ENCODE measurements at places on chromosomes 2 and 18. TPM values are rescaled to one million over a fixed set of nuclear protein-coding genes. Genes with fewer than 3 reads are reported as not detected.

- peak; percentile 4 for DNase-seq
- H3K36me3 ChIP-seq: no peaks in the 10 kb centered on the region
- no peak overlapping the region for H3K4me3 ChIP-seq
- peaks cover 3% of the 10 kb centered on the region for H3K27me3 ChIP-seq
- H3K27ac ChIP-seq: no peak overlapping the region
- no peaks in the 10 kb centered on the region for H3K4me1 ChIP-seq
These were observed 633.2 kb upstream of the PKDCC start for GRCh38 chr2:41414486-41415230.

DNA sequence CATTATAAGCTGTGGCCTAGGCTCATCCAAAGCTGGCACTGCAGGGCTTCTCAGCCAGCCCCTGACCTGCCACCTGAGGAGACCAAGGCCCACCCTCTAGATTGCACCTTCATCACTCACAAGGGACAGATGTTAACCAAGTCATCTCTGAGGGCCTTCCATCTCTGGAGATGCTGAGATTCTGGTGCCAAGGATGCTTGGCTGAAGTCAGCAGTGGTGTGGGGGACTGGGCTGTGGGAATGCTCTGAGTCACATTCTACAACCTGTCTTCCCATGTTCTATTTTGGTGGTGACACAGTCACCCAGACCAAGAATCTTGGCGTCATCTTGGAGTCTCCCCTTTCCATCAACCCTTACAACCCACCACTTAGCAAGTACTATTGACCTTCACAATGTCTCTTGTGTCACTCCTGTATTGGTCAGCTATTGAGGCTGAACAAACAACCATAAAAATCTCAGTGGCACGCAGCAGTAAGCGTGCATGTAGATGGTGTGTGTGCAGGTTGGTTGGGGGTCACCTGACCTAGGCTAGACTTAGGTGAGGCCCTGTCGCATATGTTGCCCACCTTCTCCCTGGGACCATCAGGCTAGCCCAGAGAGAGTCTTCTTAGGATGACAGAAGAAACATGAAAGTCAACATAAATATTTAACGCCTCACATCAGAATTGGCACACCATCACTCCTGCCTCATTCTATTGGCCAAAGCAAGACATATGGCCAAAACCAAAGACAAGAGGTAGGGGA lies 135.0 kb downstream of the SMAD7 start:
- no peaks in the 10 kb centered on the region for H3K36me3 ChIP-seq
- no peak overlapping the region for H3K4me3 ChIP-seq
- H3K27me3 ChIP-seq: no peaks in the 10 kb centered on the region
- H3K27ac ChIP-seq: no peak overlapping the region
- no peak for DNase-seq

- DNase-seq: no peak
- no peak overlapping the region for H3K4me3 ChIP-seq
- no peaks in the 10 kb centered on the region for H3K36me3 ChIP-seq
- H3K4me1 ChIP-seq: no peaks in the 10 kb centered on the region
- no peaks in the 10 kb centered on the region for H3K27me3 ChIP-seq
- H3K27ac ChIP-seq: no peak overlapping the region
These were observed 334.1 kb upstream of the RAB6C start for GRCh38 chr2:129645335-129645734.

DNA sequence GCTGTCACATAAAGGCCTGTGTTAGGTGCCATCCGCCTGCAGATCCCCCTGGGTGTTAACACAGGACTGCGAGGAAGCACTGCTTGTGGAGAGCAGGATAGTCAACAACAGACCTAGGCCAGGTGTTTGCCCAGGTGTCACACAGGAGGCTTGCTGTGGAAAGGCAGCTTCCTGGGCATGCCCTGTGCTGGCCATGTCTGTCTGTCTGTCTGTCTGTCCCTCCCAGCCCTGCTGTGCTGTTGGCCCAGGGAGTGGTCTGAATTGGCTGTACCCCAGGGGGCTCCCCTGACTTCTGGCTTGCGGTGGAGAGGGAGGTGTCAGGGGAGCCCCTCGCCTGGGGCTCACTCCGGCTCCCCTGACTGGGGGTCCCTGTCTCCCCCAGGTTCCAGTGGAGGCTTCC lies 53.2 kb downstream of the SH3BP4 start:
- no peak for DNase-seq
- no peak overlapping the region for H3K27ac ChIP-seq
- H3K27me3 ChIP-seq: no peaks in the 10 kb centered on the region
- no peaks in the 10 kb centered on the region for H3K4me1 ChIP-seq

GRCh38 chr2:148044322-148044721 lies 23.4 kb downstream of the MBD5 start:
- H3K4me1 ChIP-seq: peaks cover 20% of the 10 kb centered on the region
- no peaks in the 10 kb centered on the region for H3K36me3 ChIP-seq
- H3K4me3 ChIP-seq: no peak overlapping the region
- DNase-seq: no peak
- no peak overlapping the region for H3K27ac ChIP-seq

DNA sequence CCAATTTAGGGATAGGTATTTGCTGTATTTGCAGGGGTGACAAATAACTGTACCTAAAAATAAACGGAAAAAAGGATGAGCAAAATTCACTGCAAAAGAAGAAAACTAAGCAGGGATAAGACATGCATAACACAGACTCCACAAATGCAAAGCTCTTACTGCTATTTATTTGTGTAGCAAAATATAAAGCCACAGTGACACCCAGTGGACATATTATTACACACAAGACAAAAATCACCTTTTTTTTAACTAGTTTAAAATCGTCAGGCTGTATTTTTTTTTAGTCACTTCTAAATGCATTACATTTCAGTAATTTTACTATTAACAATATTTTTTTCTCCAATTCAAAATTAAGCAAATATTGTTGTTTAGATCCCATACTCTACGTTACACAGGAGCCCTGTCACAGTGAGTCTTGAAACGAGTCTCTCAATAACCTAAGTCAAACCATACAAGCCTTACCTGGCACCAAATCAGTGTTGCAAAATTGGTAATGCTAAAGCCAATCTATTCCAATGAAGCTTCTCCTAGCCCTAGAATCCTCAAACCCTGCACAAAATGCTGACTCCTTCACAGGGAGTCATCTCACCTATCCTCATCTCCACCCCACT lies 23.7 kb downstream of the METTL4 start:
- H3K4me3 ChIP-seq: no peak overlapping the region
- H3K27ac ChIP-seq: no peak overlapping the region
- peaks cover 4% of the 10 kb centered on the region for H3K4me1 ChIP-seq
- peaks cover 21% of the 10 kb centered on the region for H3K36me3 ChIP-seq
- no peaks in the 10 kb centered on the region for H3K27me3 ChIP-seq
- DNase-seq: no peak

DNA sequence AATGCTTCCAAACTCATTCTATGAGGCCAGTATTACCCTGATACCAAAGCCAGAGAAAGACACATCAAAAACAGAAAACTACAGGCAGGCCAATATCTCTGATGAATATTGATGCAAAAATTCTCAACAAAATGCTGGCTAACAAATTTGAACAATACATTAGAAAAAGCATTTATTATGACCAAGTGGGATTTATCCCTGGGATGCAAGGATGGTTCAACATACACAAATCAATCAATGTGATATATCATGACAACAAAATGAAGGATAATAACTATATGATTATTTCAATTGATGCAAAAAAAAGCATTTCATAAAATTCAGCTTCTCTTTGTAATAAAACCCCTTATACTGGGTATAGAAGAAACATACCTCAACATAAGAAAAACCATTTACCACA lies 550.9 kb downstream of the ADCYAP1 start:
- DNase-seq: no peak
- no peaks in the 10 kb centered on the region for H3K4me1 ChIP-seq
- H3K27ac ChIP-seq: no peak overlapping the region
- H3K36me3 ChIP-seq: no peaks in the 10 kb centered on the region
- no peaks in the 10 kb centered on the region for H3K27me3 ChIP-seq

DNA sequence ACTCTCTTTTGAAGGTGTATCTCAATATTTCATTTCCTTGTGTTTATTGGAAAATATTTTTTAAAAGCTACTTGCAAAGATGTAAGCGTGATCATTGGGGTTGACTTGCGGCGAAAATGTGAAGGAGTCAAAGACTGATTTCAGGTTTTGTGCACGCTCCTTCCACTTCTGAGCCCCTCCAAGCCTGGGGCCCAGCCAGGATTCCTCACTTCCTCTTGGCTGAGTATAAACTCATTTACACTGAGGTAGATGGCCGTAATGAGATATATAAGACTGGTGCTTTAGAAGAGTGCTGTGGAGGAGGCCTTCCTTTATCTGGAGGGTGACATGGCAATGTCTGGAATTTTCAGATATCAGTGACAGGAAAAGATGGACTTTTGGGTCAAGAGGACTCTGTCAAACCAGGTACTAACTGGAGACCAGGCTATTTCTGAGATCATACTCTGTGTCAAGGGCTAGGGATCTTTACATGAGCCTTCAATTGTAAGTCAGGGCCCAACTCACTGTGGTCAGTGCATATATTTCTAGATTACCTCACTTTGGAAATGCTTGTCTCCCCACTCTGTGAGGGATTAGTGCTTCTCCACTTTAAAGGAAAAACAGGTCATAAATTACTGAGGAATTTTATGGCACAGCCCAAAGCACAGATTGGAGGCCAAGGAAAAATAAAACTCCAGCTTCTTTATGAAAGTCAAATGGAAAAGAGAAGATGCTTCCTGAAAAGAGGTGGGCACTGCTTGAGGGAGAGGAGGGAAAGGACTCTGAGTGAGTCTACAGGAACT lies 22.8 kb downstream of the PRKCE start:
- H3K36me3 ChIP-seq: no peaks in the 10 kb centered on the region
- DNase-seq: no peak
- no peaks in the 10 kb centered on the region for H3K27me3 ChIP-seq
- no peak overlapping the region for H3K4me3 ChIP-seq
- no peak overlapping the region for H3K27ac ChIP-seq
- no peaks in the 10 kb centered on the region for H3K4me1 ChIP-seq

DNA sequence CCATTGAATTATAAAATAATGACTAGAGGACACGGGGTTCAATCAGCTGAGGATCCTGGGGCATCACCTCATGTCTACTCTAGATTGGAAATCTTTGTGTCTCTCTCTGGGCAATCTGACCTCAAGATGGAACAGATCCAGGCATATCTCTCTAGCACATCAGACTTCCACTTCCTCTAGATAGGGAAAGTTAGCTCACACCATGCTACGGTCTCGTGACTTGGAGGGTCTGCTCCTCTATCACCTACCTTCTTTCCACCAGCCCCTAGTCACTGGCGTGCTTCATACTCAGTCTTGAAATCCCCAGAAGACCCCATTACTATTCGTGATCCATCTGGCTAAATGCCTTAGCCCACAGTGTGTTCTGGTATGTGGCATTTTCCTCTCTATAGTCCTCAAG lies 148.8 kb downstream of the ANKRD44 start:
- peaks cover 76% of the 10 kb centered on the region for H3K4me1 ChIP-seq
- peak overlapping the region; percentile 10 for H3K27ac ChIP-seq
- no peak overlapping the region for H3K4me3 ChIP-seq
- peaks cover 8% of the 10 kb centered on the region for H3K36me3 ChIP-seq
- no peaks in the 10 kb centered on the region for H3K27me3 ChIP-seq

DNA sequence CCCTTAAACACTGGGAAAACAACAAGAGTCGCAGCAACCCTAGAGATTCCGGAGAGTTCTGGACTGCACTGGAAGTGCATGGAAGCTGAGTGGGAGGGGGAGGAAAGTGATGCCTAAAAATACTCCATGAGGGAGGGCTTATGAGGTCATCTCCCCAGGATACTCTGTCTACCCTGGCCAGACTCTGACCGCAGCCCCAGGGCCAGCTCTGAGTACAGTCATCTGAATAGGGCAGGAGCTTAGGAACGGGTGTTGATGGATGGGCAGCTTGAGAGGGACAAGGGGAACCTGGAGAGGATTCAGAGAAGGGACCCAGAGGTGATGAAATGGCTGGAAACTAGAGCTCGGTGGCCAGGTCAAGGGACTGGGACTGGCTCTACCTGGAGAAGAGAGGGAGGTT lies 79.3 kb upstream of the IGFBP5 start:
- no peak overlapping the region for H3K27ac ChIP-seq
- H3K36me3 ChIP-seq: no peaks in the 10 kb centered on the region
- H3K4me1 ChIP-seq: no peaks in the 10 kb centered on the region
- H3K27me3 ChIP-seq: peaks cover 2% of the 10 kb centered on the region
- no peak for DNase-seq

- H3K4me3 ChIP-seq: no peak overlapping the region
- no peak overlapping the region for H3K27ac ChIP-seq
- no peak for DNase-seq
- no peaks in the 10 kb centered on the region for H3K27me3 ChIP-seq
These were observed 51.0 kb downstream of the PRELID3A start for GRCh38 chr18:12458771-12459170.

- H3K36me3 ChIP-seq: no peaks in the 10 kb centered on the region
- H3K27me3 ChIP-seq: no peaks in the 10 kb centered on the region
- no peak for DNase-seq
These were observed 8.0 kb upstream of the COX7A2L start for GRCh38 chr2:42368817-42369531.

DNA sequence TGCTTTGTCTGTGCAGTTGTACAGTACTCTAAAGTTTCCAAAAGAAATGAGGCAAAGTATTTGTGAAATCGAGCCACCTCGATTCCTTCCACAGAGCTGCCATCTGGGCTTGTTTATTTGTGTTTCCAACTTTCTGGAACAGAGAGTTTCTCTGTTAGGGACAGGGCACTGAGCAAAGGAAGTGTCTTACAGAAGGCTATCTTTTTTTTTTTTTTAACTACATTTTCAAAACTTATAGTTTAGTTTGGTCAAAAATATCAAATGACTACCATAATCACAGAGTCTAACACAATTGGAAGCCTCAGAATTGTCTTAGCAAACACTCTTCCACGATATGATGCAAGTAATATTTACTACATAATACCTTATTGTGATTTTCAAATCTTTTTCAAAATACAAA lies 796 bp downstream of the RFTN2 start:
- no peaks in the 10 kb centered on the region for H3K36me3 ChIP-seq
- no peak for DNase-seq
- no peak overlapping the region for H3K4me3 ChIP-seq
- no peak overlapping the region for H3K27ac ChIP-seq

GRCh38 chr2:191151331-191151730 lies 537 bp upstream of the STAT4 start:
- H3K4me3 ChIP-seq: peak overlapping the region; percentile 91
- peak; percentile 32 for DNase-seq
- peaks cover 26% of the 10 kb centered on the region for H3K36me3 ChIP-seq

DNA sequence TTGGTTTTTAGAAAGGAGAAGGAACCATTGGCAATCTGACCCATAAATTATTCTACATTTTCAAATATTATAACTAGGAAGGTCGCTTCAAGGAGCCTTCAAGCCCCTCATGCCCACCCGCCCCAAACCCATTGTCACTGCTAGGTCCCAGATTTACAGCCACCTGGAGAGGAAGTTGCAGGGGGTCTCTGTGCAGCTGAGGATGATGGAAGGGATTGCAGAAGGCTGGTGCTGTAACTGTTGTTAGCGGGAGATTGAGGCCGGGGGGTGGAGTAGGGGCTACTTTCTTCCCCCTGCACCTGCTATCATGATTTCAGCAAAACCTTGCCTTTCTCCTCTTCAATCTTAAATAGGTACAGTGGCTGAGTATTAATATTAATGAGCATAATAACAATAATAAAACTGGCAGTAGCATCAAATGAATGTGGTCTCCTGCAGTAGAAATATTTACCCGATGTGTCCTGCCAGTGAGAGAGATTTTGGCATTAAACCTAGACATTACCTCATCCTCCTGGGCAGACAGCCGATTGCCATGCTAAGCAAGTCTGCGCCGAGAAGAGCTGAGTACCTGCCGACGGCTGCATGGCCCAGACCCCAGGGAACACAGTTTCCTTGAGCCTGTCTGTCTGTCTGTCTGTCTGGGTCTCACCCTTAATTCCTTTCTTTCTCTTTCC lies 225.4 kb downstream of the FAM210A start:
- H3K27ac ChIP-seq: no peak overlapping the region
- no peaks in the 10 kb centered on the region for H3K27me3 ChIP-seq
- peaks cover 37% of the 10 kb centered on the region for H3K4me1 ChIP-seq

The FBXO41 gene
- 11.8 TPM for total RNA-seq

The DSG1 gene
- not detected for total RNA-seq

The VAMP8 gene
- 98.7 TPM for total RNA-seq

The CFAP210 gene
- not detected for total RNA-seq

The HOXD8 gene
- not detected for total RNA-seq

The LYPD6 gene
- not detected for total RNA-seq

Measured in activated naive CD4-positive, alpha-beta T cell treated with anti-CD3 and anti-CD28 coated beads for 36 hours (primary cell).